HTR-8/SVneo (cell line): ENCODE measurements at places on chromosomes 1 and 21.

GRCh38 chr1:33364565-33364918 is 43.6 kb upstream of the A3GALT2 start:
- no peak for DNase-seq

GRCh38 chr1:237074371-237075117 is 32.6 kb downstream of the RYR2 start:
- no peak for DNase-seq

- no peak for DNase-seq
Observed at GRCh38 chr1:214657299-214657698, 54.3 kb downstream of the CENPF start.

DNA sequence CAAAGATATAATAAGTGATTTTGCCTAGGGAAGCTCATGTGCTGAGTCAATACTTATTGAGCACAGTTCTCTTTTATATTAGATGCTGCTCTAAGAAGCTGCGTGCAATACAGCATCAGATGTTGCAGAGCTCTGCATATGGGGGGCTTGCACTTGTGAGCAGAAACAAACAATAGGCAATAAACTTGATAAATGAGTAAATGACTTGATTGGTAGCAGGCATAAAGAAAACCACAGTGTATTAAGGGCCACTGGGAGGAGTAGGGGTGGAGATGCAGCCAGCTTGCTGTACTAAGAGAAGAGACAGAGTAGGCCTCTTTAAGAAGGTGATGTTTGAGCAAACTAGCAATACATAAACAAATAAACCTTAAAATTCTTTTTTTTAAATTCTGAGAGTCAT is 598.5 kb upstream of the ADAMTS5 start:
- no peak for DNase-seq

DNA sequence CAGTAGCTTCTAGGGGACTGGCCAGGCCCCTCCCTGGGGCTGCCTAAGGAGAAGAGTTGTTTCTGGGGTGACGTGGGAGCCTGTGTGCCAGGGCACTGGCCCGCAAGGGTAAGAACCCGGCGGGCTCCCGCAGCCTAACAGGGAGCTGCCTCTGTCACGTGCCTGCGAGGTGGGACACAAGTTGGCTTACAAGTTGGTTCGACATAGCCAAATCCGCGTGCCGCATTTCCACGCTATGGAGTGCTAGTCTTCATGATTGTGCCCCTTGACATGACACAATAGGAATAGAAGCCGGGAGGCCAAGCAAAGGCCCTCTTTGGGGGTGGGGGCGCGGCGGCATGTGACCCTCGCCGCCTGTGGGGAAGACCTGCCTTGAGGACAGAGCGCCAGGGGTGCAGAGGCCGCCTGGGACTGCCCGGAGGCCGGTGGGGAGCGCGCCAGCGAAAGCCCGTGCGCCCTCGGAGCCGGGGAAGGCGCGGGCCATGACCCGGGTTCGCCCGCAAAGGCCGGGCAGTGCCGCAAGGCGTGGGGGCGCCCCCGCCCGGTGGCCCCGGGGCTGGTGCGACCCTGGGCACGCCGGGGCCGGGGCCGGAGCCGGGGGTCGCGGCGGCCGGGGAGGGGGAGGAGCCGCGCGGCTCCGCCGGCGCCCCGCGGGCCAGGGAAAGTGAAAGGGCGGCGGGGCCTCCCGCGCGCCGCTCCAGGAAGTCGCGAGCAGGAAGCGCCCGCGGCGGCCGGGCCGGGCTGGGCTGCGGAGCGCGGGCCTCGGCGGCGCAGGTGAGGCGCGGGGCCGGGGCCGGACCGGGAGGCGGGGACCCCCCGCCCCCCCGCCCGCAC is at the start of gene SLC37A1:
TSS of gene SLC37A1 (plus strand) at position 702 of the 834 bp plus-strand sequence. CDS start 4,603 bp downstream, outside the sequence.
- DNase-seq, result no peak

DNA sequence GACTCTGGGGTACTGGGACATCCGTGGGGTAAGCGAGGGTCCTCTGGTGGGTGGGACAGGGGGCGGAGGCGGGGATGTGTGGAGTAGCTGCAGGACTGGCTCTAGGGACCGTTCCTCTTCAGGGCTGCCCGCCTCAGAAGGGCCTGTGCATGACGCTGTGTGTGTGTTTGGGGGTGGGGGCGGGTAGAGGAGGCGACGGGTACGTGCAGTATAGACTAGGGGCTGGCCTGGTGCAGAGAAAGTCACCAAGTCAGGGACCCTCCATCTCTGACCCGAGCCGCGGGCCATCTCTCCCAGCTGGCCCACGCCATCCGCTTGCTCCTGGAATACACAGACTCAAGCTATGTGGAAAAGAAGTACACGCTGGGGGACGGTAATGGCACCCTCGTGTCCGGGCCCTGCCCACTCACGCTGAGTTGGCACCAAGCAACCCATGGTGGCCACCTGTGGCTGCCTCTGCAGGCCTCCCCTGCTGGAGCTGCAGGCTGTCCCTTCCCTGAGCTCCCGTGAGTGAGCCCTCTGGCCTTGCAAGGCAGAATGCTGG is 342 bp downstream of the GSTM5 start:
- DNase-seq, result no peak

DNA sequence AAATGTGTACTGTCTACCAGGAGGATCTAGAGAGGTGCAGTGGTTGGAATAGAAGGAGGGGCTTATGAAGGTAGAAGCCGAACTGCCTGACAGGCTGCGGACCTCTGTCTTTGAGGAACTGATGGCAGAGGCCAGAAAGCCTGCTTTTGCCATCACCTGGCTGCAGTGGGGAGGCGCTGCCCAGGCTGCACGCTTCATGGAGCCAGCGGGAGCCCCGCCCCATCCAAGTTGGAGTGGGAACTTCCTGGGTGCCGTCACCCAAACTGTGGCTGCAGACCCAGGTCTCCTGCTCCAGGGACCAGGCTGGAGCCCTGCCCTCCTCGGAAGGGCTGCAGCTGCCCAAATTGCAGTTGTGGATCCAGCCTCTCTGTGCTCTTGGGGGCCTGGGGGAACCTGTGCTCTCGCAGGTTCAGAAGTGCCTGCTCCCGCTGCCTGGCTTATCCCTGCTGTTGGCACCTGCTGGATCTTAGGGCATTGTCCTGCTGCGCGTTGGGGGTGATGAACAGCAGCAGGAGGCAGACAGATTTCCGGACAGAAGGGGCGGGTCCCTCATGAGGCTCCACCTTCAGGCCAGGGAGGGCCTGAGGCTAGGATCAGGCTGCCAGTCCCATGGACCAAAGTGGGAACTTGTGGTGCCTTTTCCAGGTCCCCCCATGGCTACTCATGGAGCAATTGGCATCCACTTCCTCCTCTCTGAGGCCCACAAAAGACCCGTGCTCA is 118.0 kb upstream of the PLPPR4 start:
- no peak for DNase-seq

DNA sequence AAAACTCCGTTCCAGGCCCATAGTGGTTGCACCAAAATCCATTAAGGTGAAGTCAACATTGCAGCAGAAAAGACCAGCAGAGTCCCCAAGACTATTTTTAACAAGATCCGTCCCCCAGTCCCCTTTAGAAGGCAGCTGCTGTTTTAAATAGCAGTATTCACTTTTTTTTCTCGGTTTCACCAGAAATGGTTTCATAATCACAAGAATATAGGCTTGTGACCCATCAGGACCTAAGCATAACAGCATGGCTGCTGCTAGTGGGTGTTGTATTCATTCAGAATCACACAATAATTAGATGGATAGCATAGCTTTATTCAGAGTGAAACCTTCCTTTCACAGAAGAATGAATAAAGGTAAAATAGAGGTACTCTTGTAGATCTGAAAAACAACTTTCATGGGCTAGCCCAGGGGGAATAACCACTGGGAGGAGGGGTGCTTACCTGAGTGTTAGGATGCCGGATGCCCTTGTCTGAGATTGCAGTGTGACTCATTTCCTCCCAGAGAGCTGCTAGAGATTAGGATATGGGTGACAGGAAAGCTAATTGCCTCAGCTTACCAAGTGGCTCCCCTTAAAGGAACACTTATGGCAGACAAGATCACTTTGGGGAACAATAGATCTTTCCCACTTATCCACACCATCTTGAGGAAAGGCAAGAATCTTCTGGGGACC is 35.0 kb downstream of the ACKR1 start:
- DNase-seq, result no peak

GRCh38 chr1:238962941-238963340 is 423.4 kb upstream of the CHRM3 start:
- DNase-seq, result no peak

DNA sequence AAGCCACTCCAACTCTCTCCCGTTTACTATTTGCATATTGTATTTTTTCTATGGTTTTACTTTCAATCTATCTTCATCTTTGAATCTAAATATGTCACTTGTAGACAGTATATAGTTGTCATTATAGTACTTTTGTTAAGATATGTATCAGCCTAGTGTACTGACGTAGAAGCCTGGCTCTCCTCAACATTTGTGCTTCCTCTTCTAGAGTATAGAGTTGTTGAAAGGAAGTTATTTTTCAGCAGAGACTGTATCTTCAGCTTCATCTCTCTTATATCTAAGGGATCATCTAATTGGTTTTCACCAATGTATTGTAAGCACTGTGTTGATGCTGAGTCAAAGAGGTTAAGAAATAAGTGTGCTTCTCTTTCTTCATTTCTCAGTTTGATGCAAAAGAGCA is 192.8 kb downstream of the LMO4 start:
- DNase-seq, result no peak

- DNase-seq, result no peak
Observed at GRCh38 chr1:156811168-156811567, 5.5 kb downstream of the SH2D2A start.

- no peak for DNase-seq
Observed at GRCh38 chr1:7018351-7018750, 233.1 kb downstream of the CAMTA1 start.

- DNase-seq, result no peak
Observed at GRCh38 chr1:17845583-17845982, 90.5 kb downstream of the ACTL8 start.

DNA sequence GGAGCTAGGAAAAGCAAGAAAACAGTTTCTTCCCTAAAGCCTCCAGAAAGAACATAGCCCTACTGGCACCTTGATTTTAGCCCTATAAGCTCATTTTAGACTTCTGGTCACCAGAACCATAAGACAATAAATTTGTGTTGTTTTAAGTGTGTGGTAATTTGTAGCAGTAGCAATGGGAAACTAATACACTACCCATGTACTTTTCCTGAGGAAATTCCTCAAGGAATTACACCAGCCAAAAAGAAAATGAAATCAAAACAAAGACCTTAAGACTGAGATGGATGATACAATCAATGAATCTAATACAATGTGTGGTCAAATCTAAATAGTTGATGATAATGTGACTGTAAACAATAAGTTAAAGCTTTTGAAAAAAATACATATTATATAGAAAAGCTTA is 11.8 kb downstream of the VAMP4 start:
- DNase-seq, result no peak

- DNase-seq, result no peak
Observed at GRCh38 chr1:197029749-197030148, 37.3 kb downstream of the F13B start.

DNA sequence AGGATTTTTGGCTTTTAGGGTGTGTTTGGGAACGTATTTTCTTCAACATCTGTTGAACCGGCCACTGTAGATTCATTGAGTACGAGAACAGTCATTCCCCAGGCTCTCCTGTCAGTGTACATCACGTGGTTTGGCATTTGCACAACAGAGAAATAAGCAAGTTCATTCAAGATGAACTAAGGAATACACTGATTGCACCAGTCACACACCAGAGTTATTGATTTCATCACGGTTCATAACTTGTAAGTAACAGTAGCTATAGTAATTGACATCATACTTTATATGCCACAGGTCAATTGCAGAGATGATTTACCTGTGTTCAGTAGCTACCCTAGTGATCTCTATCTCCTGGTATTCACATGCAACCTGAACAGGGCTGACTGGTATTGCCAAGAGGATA is 90.7 kb upstream of the ETS2 start:
- no peak for DNase-seq

DNA sequence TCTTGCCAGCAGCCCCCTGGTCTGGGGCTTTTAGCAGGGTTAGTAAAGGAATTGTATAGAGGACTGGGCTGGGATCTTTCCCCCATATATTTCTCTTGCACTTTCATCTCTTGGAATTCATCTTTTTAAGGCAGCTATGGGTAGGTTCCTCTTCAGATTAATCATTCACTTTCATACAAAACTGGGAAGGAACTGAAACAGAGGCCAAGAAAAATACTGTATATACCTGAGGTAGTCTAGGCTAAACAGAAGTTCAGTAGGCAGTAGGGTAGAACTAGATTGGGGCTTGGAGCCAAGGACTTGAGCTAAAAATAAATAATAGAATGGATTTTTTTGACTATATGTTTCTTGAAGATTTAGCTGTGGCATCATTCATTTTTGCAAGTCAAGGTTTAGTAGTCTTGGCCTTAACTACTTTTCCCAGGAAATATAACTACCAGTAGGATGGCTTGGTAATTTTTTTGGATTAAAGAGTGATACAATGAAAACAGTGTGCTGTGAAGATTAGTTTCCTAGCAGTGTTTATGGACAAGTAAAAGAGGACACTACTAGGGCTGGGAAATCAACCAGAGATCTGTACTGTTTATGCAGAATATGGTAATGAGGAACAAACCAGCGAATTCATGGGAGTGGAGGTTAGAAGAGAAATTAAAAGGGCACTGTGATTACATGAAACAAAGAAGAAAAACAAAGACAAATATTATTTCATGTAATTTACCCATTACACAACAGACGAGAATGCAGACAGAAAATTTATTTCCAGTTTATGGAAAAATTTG is 50.9 kb upstream of the PTGS2 start:
- DNase-seq, result no peak

DNA sequence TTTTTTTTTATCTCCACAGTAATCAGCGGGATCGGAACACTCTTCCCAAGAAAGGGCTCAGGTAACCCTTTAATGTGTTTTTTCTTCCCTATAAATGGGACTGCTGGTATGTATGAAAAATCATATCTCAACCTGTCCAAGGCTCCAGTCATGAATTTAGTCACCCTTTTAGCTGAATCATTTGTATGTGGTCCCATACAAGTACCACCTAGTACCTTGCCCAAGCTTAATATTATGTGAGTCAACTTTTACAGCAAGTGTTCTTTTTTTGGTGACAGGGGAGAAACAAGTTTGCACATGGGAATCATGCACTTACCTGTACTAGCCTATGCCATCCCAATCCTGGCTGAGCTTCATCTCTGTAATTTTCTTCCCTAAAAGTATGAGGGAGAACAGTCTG is 43.7 kb upstream of the IPO9 start:
- no peak for DNase-seq
